Left ventricle myocardium superior (tissue), 1 donor: ENCODE measurements at places on chromosomes 3 and 15.

GRCh38 chr3:124559846-124560574 is 170.2 kb upstream of the UMPS start:
- peak; percentile 52 for DNase-seq

DNA sequence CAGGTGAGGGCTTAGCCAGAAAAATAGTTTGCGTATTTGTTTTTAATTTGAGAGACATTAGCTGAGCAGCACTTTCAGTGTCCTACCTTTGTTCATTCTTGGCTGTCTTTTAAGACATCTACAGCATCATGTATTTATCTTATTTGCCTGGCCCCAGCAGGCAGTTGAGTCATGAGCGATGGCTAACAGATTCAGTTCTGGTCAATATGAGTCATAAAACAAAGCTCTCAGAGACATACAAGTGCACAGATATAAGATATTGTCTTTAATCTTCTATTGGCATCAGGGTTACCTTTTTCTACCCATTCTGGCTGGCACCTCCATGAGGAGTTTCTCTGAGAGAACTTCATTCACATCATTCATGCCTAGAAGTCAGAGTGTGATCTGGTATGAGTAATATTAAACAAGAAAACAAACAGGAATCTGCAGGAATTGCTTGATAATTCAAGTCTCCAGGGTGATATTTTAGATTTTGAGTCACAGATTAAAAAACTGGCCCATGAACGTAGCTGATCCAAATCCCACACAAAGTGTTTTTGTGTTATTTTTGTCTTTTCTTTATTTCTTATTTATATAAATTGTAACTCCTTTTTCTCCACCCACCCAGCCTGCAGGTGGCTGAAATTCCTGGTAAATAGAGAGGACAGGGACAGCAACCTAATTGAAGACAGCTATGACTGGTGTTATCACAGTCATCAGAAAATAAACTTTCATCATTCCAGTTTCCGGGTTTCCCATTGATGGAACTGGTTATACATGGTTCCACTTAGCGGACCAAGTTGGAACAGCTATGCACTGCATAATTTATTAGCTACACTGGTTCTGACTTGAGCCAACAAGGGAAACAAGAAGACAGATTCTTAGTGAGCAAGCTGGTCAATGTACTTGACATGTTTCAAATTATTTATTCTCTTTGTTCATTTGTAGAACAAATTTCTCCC is 47.3 kb downstream of the PLSCR2 start:
- no peak for DNase-seq

DNA sequence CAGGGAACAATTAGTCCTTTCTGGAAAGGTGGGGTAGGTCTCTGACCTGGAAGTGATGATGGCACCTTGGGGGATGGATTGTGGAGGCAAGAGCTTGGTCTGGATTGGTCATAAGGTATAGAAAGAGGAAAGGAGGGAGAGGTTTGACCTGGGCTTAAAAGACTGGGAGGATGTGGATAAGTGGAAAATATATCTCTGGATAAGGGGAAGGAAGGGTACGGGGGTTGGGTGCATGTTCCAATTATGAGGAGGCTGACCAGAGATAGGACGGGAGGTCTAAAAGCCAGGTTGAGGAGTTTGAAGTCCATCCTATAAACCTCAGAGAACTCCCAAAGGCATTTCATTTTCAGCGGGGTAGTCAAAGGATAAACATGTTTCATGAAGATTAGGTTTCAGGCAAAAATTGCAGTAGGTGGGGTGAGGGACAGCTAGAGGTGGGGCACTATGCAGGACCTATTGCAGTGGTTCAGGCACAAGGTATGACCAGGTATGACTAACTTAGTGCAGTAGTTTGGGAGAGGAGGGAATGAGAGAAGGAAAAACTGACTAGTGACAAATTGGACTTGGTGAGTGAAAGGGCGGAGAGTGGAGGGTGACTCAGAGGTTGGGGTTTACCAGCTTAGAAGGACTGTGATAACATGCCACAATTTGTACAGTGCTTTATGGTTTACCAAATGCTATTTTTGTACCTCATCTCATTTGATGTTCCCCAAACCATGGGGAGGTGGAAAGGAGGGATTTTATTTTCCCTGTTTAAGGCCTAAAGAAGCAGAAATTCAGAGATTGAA is 10.7 kb downstream of the PDE8A start:
- DNase-seq: no peak

DNA sequence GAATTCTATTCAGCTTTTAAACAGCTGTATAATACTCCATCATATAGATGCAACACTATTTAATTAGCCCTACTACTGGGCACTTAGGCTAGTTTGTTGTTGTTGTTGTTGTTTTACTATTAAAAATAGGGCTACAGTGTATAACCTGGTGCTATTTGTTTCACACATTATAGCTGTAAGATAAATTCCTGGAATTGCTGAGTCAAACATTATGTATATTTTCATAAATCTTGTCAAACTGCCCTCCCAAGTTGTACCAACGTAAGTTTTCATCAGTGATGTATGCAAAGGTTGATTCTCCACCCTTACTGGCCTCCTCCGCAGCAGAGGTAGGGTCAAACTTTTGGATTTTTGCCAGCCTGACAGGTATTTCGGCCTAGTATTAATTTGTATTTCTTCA is 3.8 kb upstream of the CEMIP start:
- no peak for DNase-seq

DNA sequence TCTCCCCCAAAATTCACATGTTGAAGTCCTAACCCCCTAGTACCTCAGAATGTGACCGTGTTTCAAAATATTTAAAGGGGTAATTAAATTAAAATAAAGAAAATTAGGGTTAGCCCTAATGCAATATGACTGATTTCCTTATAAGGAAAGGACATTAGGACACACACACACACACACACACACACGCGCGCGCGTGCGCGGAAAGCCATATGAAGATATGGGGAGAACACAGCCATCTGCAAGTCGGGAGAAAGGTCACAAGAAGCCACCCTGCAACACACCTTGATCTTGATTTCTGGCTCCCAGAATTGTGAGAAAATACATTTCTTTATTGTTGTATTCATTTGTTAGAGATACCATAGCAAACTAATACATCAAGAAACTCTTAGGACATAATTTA is 54.6 kb upstream of the STXBP5L start:
- no peak for DNase-seq

GRCh38 chr3:23999012-23999641 is 54.0 kb downstream of the NR1D2 start:
- peak; percentile 73 for DNase-seq

DNA sequence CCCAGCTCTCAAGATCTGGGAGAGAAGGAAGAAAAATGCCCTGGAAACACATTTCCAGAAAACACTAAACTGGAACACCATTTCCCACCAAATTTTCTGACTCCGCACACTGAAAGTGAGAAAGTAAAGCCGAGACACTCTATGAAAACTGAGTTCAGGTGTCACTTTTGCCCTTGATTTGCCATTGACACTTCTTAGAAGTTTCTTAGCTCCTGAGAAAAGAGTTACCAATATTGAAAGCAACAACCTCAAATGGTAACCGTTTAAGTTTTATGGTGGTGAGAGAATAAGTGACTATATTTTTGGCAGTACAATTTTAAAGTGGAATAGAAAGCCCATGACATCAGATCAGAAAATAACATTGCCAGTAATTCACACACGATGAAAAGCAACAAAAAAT is 39.0 kb downstream of the CD86 start:
- no peak for DNase-seq

DNA sequence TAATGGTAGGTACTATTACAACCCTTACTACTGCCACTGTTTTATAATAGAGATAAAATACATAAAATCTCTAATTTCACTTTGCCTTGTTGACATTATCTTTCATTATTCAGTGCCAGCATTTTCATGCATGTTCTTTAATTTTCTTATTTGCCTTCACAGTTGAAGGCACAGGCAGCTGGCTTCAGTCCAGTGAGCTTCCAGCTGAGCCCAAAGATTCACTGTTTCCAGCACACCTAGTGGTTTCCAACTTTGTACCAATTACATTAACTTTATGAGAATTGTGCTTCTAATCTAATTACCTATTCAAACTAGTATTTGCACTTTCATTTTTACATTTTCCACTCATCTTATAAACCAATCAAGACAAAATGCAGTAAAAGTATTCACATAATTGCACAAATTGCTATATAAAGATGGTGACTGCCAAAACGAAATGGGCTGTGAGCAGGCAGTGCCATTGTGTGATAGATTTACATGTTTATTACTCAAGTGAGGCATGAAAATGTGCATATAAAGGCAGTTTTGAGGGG is 228.3 kb downstream of the MFSD1 start:
- DNase-seq: no peak

DNA sequence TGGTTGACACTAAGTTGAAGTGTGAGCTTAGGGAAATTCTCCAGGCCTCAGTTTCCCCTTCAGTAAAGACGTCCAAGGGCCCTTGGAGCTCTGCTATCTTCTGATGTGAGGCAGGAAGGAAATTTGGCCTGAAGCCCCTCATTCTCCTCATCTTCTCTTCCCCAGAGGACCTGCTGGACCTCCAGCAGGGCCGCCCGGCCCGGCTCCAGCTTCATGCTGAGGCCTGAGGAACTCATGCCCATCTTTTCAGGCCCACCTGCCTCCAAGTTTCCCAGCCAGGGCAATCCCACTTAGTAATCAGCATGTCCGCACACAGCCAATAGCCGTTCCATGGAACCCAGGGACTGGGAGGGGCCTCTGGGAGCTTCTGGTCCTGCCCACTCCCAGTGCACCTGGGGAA is 4.0 kb downstream of the LRRC15 start:
- DNase-seq: no peak

- DNase-seq: no peak
Observed at GRCh38 chr3:105767776-105768175, 101.0 kb downstream of the CBLB start.

DNA sequence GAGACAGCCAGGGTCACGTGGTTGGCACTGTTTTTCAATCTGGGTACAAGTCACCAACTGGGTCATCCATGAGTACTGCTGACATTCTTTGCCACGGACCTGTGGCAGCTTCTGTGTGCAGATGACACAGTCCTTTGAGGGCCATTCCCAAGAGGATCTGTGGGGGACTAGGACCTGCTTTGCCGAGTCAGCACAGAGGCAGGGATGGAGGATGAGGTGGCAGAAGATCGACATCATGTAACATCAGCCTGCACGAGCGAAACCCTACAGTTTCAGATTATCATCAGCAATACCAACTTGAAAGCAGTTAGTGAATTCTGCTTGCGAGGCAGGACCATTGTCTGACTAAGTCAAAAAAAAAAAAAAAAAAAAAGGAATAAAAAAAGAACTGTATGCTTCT is 227.7 kb downstream of the FOXP1 start:
- DNase-seq: no peak
